ENCODE measurements at places on chromosomes 5 and 9. TPM values are rescaled to one million over a fixed set of nuclear protein-coding genes. Genes with fewer than 3 reads are reported as not detected.

Gene OCLN
- total RNA-seq, result 11.5 TPM

Gene TICAM2
- total RNA-seq, result 0.72 TPM

Gene RNF183
- total RNA-seq, result not detected

Gene IFNK
- not detected for total RNA-seq

Gene ANKRD18A
- 9.2 TPM for total RNA-seq

Gene WDR70
- 10.8 TPM for total RNA-seq

Gene PCDHGA5
- total RNA-seq, result 0.16 TPM

Gene EIF4E1B
- total RNA-seq, result not detected

Gene JAKMIP2
- total RNA-seq, result not detected

Gene SPATA6L
- total RNA-seq, result 2.8 TPM

Gene ENTPD8
- total RNA-seq, result 0.08 TPM

Gene PCDHB2
- total RNA-seq, result 4.1 TPM

Gene SLC34A1
- total RNA-seq, result not detected

Gene PGM5
- total RNA-seq, result not detected

Gene C9orf153
- total RNA-seq, result 0.65 TPM

Gene PAPPA
- total RNA-seq, result 26.2 TPM

Gene NME5
- not detected for total RNA-seq

Gene SLC4A9
- total RNA-seq, result 0.09 TPM

Gene TMEM232
- not detected for total RNA-seq

Gene C5orf34
- total RNA-seq, result 4.5 TPM

Gene CYLC2
- total RNA-seq, result not detected

Gene TAF11L10
- not detected for total RNA-seq

Gene SLC6A3
- total RNA-seq, result 0.53 TPM

Gene PROP1
- total RNA-seq, result not detected

Gene PTGS1
- 1.4 TPM for total RNA-seq

Gene NR2F1
- total RNA-seq, result 6.4 TPM

Gene GABRP
- total RNA-seq, result not detected

Gene SLC45A2
- not detected for total RNA-seq

Gene CARTPT
- not detected for total RNA-seq

Gene GALNT12
- 4.3 TPM for total RNA-seq

Gene GDF9
- total RNA-seq, result 0.14 TPM

Gene GRM6
- total RNA-seq, result not detected

Gene CDHR2
- 0.33 TPM for total RNA-seq

Gene ZNF366
- not detected for total RNA-seq

Gene ANKRD31
- total RNA-seq, result 0.08 TPM

Gene SPOUT1
- total RNA-seq, result 38.3 TPM

Gene SPATA31C1
- total RNA-seq, result not detected

Gene CATSPER3
- 0.42 TPM for total RNA-seq

Gene PFN3
- total RNA-seq, result not detected

Gene C9
- not detected for total RNA-seq

Gene GABBR2
- 0.15 TPM for total RNA-seq

Gene C5orf58
- total RNA-seq, result not detected

Data from A549 treated with GW870086 at 1 μM for 4 hours (cell line).